Stomach (tissue), 19 donors: ENCODE measurements at places on chromosomes 13 and 19. TPM values are rescaled to one million over a fixed set of nuclear protein-coding genes. Genes with fewer than 3 reads are reported as not detected.
A peak's percentile ranks its signal among the peaks of the same experiment; 100 is the strongest.

PODNL1 gene
- not detected for total RNA-seq

GRCh38 chr13:37914781-37915391, 45.3 kb upstream of the TRPC4 start:
- DNase-seq = no peak

ZNF730 gene
- not detected for total RNA-seq

GRCh38 chr13:21365574-21365973, 93.5 kb downstream of the ZDHHC20 start:
- peak; percentile 23 for DNase-seq

DGKH gene
- total RNA-seq = 41.5 TPM

DNA sequence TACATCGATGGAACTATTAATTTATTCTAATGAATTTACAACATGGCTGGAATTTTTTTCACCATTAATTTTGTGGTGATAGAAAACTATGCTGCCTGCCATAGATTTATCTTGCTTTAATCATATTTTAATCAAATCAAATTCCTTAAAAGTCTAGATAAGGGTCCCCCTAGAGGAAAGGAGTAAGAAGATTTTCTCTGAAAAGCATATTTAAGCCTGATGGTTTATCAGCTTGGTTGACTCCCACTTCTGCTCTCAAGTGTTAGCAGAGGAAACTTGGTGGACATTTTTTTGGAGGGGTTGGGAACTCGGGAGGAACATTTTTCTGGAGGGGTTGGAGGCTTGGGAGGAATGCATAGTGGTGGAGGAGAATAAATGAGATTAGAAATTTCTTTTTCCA, 253.3 kb downstream of the KCNRG start:
- peak; percentile 27 for DNase-seq

GRCh38 chr19:48835734-48836088, 580 bp downstream of the HSD17B14 start:
- DNase-seq = peak; percentile 96

- DNase-seq = no peak
Measured at GRCh38 chr19:40552848-40553247, 23.8 kb upstream of the SHKBP1 start.

DNA sequence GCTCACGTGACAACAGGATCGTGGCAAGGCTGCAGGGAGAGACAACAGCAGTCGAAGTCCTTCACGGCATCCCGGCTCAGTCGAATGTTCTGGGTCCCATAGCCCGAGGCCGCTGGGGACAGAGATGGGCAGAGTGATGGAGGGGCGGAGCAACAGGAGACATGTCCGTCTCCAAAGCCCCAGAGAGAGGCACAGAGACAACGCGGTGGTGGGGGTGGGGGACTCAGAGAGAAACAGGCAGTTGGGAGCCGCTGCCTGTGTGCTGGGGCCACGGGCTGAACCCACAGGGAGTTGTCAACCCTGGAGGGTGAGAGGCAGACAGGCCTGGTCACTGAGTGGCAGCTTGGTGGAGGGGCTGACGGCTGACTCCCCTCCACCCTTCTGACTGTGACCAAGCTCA, 20.4 kb downstream of the NOSIP start:
- no peak for DNase-seq

- DNase-seq = no peak
Measured at GRCh38 chr19:6138066-6138465, 2.6 kb downstream of the ACSBG2 start.

- no peak for DNase-seq
Measured at GRCh38 chr19:29467824-29468401, 57.9 kb upstream of the VSTM2B start.

GRCh38 chr19:6414793-6415590, 9.6 kb downstream of the KHSRP start:
- DNase-seq = no peak

GRCh38 chr13:110521296-110521680, 40.2 kb downstream of the RAB20 start:
- DNase-seq = no peak

- DNase-seq = peak; percentile 86
Measured at GRCh38 chr19:48403606-48404005, 10.1 kb downstream of the GRIN2D start.

- DNase-seq = no peak
Measured at GRCh38 chr13:113061271-113061625, 44.3 kb upstream of the F7 start.

NKPD1 gene
- not detected for total RNA-seq

DNA sequence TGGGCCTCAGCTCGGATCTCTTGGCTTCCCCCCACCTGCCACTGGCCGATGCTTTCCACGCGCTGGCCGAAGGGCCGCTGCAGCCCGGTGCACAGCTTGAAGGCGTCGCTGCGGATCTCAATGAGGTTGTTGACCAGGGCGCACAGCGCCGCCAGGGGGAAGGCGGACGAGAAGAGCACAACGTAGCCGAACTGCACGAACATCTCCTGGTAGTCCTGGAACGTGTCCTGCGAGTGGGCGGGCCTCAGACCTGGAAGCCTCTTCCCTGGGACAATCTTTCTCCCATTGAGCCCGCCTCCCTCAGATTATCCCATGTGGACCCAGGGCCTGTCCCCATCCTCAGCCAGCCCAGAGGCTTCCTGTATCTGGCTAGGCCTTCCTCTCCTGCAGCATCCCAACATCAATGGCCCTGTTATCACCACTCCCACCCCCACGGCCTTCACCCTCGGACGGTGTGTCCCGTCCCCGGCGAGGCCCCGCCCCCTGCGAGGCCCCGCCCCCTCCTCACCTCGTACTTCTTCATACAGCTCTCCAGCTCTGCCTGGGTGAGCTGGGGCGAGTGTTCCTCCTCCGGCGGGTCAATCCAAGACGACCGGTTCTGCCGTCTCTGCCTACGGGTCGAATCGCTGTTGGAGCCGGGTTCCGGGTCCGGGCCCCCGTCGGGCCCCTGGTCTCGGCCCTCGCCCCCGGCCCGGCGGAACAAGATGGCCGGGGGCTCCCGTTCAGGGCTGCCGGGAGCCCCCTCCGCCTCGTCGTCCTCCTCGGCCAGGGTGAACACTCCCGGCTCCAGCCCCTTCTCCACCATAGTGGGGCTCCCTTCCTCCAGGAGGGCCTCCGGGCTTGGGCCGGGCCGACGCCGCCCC, 6.8 kb downstream of the ANO8 start:
- peak; percentile 65 for DNase-seq

MEIOSIN gene
- not detected for total RNA-seq

DNA sequence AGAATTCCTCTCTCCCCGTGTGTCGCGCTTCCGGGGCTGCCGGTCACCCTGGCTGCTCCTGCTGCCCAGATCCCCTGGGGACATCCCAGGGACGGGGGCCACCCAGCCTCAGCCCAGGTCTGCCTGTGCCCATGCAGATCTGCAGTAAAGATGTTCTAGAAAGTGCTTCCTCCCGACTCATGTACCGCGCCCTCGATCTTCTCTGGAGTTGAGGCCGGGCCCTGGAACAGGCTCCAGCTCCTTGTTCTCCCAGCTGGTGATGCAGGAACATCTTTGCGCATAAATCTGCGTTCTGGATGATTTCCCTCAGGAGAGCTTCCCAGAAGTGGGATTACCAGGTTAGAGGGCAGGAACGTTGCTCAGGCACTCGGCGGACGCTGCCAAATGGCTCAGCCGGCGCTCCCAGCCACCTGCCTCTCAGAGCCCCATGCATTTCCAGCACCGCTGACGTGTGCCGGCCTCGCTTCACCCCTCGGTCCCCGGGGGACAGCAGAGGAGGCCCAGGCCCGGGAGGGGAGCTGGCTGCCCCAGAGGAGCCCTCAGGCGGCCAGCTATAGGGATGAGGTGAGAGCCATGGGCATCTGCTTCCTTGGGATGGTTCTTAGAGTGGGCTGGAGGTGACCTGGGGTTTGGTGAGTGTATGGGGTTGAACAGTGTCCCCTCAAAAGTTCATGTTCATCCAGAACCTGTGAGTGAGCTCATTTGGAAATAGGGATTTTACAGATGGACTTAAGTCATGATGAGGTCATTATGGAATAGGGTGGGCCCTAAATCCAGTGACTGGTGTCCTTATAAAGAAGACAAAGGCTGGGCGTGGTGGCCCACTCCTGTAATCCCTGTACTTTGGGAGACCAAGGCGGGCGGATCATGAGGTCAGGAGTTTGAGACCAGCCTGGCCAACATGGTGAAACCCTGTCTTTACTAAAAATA, 42.6 kb downstream of the CRTC1 start:
- DNase-seq = no peak

DNA sequence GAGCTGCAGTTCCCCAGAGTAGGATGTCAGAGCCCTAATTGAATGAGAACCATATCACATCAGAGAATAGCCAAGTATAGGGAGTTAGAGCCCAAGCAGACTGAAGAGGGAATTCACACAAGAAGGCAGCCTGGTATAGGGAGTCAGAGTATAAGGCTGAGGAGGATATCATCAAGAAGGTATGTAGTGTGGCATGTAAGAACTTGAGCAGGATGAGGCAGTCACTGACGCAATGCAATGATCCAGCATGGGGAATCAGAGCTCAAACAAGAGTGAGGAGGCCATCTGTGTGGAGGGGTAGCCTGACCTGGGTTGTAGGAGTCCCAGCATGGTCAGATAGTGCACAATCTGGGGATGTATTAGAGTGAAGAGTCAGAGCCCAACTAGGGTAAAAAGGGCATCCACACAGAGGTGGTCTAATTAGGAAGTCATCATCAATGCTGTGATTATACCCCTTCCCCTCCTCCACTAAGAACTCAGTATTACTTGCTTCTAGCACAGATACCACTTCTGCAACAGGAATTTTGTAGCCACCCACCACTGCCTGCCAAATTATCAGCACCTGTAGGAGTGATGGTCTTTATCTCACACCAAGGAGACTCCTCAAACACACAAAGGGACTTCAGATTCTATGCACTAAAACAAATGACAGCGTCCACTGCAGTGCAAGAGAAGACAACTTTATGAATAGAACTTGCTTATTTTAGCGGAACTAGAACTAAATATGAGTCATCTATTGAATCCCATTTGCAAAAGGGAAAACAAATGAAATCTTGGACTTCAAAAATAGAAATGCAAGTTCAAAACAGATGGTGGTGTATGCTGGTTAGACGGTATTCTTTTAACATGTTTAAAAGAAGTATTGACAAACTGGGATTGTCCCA, 107.2 kb downstream of the FNDC3A start:
- no peak for DNase-seq

GRCh38 chr13:112256716-112257494, 119.2 kb upstream of the SPACA7 start:
- no peak for DNase-seq

- no peak for DNase-seq
Measured at GRCh38 chr19:15028490-15028889, 20.8 kb upstream of the CASP14 start.

GRCh38 chr13:31286930-31287329, 87.2 kb downstream of the B3GLCT start:
- no peak for DNase-seq

RPS16 gene
- 1,419 TPM for total RNA-seq

C1QTNF9B gene
- total RNA-seq = not detected

- no peak for DNase-seq
Measured at GRCh38 chr13:112907286-112907685, 61.7 kb upstream of the MCF2L start.

DNA sequence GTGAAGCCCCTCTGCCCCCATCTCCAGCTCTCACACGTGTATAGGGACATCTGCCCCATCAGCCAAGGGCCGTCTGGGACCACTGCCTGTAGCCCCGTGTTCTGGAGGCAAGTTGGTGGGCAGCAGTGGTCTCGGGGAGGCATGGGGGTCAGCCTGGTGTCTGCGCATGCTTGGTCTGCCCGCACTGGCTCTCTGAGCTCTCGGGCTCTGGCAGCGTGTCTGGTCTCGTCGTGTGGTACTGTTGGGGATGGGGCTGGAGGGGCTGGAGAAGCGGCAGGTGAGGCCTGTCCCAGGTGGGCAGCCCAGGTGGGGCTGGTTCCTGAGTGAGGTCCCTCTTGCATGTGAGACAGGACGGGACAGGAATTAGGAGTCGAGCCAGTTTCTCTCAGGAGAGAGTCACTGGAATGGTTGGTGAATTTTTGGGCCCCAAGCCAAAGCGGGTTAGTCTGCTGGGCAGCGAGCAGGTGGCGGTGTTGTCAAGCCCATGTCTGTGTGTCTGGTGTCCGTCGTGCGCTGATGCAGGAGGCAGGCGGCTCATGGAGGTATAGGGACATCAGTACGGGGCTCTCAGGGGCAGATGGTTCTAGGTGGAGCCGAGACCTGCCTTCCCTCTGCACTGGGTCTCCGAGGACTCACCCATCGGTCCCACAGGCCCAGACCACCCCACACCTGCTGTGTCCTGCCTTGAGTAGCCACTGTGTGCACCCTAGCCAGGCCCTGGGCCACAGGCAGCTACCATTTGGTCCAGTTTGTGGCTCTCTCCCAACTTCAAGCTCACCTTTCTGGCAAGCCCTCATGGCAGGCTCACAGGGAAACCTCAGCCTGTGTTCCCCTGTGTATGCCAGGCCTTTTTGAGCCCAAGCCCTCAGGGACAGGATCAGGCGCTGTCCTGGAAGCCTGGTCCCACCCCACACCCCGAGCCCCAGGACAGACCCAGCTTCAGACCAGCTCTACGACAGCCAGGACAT, 18.2 kb downstream of the COMP start:
- DNase-seq = no peak

DNA sequence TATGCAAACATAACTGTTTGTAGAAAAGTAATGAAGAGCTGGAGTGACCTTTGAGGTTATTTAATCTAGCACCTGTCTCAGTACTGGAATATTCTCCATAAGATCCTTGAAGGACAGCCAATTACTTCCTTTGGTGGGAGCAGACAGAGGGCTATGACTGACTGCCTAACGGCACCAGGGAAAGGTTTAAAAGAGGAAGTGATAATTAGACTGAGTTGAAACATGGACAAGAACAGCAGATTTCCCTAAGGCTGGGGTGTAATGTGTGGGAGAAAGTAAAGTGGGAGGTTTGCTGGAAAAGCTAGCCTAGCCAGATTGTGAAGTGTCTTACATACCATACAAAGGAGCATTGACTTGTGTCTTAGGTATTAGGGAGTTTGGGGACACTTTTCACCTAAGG, 191.3 kb upstream of the PCDH9 start:
- no peak for DNase-seq

- peak; percentile 93 for DNase-seq
Measured at GRCh38 chr19:459724-460511, 915 bp downstream of the SHC2 start.

DNA sequence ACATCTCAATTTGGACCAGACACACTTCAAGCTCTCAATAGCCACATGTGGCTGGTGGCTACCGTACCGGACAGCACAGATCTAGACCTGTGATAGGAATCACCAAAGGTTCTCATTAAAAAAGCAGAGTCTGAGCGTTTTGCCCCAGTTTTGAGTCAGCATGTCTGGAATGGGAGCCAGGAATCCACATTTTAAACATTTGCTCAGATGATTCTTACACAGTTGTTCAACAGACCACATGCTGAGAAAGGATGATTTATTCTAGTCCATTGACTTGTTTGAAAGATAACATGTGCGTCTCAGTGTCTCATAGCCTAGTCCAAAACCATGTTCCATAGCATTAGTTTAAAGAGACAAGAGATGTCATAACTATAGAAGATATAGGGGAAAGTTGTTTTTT, 53.4 kb downstream of the FLT3 start:
- no peak for DNase-seq

- DNase-seq = peak; percentile 41
Measured at GRCh38 chr19:29665826-29666577, 741 bp downstream of the PLEKHF1 start.

DNA sequence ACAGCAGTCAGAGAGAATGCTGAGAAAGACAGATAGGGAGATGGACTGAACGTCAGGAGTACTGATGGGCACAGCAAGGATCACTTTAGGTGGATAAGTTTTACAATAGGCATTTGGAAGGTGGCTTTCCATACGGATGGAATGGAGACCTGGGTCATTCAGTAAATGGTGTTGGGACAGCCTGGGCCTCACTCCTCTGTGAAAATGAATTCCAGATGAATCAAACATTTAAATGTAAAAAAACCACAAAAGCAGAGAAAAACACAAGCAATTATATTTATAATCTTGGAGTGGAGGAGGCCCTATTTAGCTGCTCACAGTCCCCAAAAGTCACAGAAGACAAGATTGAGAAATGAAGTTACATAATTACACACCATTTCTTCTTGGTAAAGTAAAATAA, 4.7 kb downstream of the IL17D start:
- no peak for DNase-seq
